ENCODE measurements at places on chromosomes 5 and 9. TPM values are rescaled to one million over a fixed set of nuclear protein-coding genes. Genes with fewer than 3 reads are reported as not detected.

The CTNNAL1 gene
- total RNA-seq: 69.8 TPM

The PCDHGB5 gene
- total RNA-seq: 12.1 TPM

The SLCO6A1 gene
- total RNA-seq: not detected

The TRIP13 gene
- 29.8 TPM for total RNA-seq

The LCN15 gene
- not detected for total RNA-seq

The WDR31 gene
- 0.98 TPM for total RNA-seq

All from subcutaneous preadipocyte (primary cell).